Activated CD8-positive, alpha-beta memory T cell treated with anti-CD3 and anti-CD28 coated beads for 48 hours (primary cell): ENCODE measurements at places on chromosomes 2 and 18.

DNA sequence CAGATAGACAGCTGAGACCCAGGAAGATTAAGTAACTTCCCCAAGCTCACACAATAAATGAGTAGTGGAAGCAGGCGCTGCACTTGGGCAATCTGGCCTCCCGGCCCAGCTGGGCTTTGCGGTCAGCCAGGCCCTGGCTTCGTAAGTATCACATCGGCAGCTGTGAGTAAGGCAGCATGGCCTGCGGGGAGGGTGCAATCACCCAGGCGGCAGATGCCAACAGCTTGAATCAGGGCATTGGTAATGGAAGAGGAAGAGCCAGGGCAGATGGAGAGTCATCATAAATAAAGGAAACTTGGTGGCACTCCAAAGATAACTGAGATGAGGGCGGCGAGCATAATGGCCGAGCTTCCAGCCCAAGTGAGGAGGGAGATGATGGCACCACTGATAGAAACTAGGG is 217.9 kb upstream of the PID1 start:
- DNase-seq, result no peak

DNA sequence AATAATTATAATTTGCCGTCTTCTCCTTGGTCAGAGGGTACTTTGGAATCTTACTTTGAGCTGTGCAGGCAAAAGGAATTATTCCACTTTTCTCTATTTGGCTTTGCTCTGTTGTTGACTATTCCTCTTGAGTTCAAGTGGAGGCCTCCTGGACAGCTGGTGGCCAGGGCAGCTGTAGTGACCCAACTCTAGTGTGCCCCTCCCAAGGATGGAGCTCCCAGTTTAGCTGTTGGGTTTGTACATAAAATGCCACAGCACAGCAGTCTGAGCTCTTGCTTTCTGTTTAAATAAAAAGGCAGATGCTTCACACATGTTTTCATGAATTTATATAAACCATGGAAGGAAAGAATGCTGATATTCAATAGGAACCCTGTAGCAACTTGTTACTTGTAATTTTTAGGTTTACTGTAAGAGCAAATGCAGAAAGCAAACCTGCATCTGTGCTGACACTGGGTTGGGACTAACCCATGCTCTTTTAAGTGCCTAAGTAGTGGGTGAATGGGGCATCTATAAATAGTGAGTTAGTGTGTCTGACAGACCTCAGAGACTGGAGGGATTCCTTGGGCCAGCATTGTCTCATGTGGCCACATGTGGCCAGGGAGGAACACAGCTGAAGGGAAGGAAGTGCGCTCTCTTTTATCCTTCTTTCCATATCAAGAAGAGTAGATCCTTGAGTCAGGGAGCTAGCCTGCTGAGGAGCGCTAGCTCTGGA is 121.8 kb downstream of the FHOD3 start:
- DNase-seq, result no peak

DNA sequence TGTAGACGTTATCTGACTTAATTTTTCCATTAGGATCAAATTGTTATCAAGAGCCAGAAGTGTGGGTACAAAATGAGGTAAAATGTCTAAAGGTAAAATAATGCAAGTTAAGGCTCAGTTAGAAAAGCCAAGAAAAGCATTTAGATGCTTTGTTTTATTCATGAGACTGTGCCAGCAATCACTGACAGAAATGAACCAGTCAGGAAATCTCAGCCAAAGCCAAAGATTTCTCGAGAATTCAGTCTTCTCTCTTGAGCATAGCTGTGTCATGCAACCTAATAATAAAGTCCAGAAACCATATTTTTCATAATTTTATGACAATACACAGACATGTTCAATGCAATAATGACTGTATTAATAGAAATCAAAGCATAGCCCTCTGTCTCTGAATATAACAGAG is 43.5 kb upstream of the ZNF397 start:
- DNase-seq, result no peak

GRCh38 chr18:6589923-6590322 is 139.6 kb upstream of the ARHGAP28 start:
- DNase-seq, result no peak

GRCh38 chr2:66301767-66302140 is 133.2 kb upstream of the MEIS1 start:
- no peak for DNase-seq

- DNase-seq, result no peak
Measured at GRCh38 chr18:23592911-23593310, 6.6 kb upstream of the NPC1 start.

- no peak for DNase-seq
Measured at GRCh38 chr2:19635951-19636510, 265.8 kb downstream of the TTC32 start.

GRCh38 chr2:193566276-193566675 is 1371.5 kb upstream of the TMEFF2 start:
- no peak for DNase-seq

GRCh38 chr2:120176526-120176925 is 46.7 kb downstream of the TMEM185B start:
- no peak for DNase-seq

GRCh38 chr2:30231996-30232800 is 864 bp downstream of the LBH start:
- DNase-seq, result peak; percentile 56

GRCh38 chr18:78497641-78498040 is 482.0 kb upstream of the SALL3 start:
- DNase-seq, result no peak

DNA sequence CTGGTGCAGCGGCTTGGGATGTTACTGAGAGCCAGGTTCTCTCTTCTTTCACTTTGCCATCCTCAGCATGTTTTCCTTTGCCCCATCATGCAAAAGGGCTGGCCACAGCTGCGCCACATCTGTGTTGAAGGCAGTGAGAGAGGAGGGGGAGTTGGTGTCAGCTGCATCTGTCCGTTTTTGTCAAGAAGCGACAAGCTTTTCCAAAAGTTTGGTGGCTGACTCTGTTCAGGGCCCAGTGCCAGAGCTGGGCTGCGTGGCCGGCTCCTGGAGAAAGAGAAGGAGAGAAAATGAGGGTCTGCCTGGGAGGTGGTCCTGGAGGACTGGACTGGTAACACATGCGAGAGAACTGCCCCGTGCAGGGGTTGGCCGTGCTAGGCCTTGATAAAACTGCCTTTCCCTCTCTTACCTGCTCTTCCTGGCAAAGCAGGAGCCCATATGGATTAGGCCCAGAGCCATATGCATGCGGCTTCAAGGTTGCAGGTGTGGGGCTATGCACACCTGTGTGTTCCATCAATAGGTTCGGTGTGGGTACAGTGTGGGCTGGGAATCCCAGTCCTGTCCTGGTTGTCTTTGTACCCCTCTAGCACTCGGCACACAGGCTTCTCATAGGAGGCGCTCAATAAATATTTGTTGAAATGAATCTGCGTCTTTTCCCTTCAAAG is 9.0 kb downstream of the RNF144A start:
- no peak for DNase-seq

DNA sequence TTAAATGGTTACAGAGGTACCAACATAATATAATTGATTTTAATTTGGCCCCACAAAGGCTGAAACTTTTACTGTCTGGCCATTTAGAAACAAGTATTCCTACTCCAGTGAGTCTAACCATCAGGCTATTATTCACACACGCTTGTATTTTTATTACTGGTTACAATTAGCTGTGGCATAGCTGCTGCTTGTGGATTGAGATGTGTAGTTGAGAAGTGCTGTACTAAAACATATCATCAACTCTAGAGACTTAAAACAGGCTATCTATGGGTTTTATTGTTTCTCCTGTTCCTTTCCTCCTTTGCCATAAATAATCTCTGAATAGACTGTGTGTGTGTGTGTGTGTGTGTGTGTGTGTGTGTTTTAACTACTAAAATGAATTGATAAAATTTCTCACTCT is 530.2 kb downstream of the CCDC85A start:
- no peak for DNase-seq
